HTR-8/SVneo (cell line): ENCODE measurements at places on chromosomes 13 and 19.

GRCh38 chr19:55526216-55527196 lies 10.4 kb downstream of the SBK2 start:
- no peak for DNase-seq

DNA sequence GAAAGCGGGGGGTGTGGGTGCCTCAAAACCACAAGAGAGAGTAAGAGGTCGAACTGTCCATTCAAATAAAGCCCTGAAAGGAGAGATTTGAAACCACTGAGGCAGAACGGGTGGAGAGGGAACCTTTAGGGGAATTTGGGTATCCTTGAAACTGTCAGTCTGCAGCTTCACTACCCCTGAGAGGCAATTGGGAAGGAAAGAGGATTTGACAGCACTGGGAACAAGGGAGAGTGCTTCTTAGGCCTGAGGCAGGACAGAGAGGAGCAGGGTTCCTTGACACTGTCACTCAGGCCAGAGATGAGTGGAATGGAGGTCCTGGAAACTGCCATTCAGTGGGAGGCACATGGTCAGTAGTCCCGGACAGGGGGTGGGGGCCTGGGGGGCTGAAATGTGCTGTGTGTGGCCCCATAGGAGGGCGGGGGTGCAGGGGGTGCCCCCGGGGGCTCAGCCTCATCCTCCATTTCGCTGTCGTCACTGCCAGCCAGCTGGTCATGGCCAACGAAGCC lies 5.0 kb downstream of the GFY start:
- no peak for DNase-seq

- no peak for DNase-seq
These were observed 295.4 kb downstream of the SLITRK6 start for GRCh38 chr13:85503797-85504196.

DNA sequence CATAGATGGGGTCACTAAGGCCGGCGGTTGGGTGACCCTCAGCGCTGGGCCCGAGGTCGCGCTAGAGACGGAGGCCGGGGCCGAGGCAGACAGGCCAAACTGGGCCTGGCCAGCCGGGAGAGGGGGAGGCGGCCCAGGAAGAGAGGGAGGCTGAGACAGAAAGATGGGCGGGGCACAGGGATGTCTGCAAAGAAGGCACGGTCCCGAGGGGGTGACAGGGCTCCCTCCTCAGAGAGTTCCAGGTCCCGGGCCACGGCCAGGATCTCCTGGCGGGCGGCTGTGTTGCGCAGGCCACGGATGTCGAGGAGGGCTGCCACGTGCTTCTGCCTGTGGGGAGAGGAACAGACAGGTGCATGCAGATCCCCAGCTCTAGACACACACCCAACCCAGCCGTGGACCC lies 32.2 kb downstream of the EXOC3L2 start:
- no peak for DNase-seq

GRCh38 chr13:30991922-30992321 lies 59.5 kb downstream of the TEX26 start:
- no peak for DNase-seq

GRCh38 chr19:31092274-31092673 lies 257.0 kb downstream of the TSHZ3 start:
- no peak for DNase-seq

DNA sequence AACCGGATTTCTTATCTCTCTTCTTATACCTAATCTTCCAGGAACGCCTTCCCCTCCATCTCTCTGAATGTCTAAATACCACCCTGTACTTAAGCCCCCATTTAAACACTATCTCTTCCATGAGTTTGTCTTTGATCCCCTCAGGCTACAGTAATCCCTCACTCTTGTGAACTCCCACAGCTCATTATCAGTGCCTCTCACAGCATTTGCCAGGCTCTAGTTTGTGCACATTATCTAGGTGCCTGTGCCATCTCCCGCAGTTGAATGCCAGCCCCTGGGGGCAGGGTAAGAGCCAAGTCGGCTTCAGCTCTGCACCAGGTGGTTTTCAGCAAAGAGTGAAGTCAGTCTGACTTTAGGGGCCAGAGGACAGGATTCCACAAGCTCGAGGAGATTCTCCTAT lies 71.4 kb downstream of the FREM2 start:
- no peak for DNase-seq

GRCh38 chr19:932648-933552 lies 7.1 kb downstream of the ARID3A start:
- DNase-seq: peak; percentile 80

- no peak for DNase-seq
These were observed 916.7 kb downstream of the PCDH9 start for GRCh38 chr13:66313413-66313812.

GRCh38 chr13:38308736-38309135 lies 40.9 kb upstream of the UFM1 start:
- no peak for DNase-seq

GRCh38 chr13:59601993-59602392 lies 561.7 kb downstream of the DIAPH3 start:
- no peak for DNase-seq

DNA sequence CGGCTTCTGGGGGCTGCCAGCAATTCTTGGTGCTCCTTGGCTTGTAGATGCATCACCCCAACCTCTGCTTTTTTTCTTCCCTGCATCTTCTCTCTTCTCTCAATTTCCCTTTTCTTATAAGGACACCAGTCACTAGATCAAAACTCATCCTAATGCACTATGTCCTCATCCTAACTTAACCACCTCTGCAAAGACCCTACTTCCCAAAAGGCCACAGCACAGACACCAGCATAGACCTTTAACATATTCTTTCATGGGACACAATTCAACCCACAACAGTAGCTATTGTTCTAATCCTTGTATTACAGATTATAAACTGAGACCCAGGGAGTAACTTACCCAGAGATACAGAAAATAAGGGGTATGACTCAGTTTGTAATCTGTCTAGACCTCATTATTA lies 47.0 kb downstream of the RUBCNL start:
- DNase-seq: no peak

- DNase-seq: no peak
These were observed 5.3 kb upstream of the CD79A start for GRCh38 chr19:41871573-41872383.

DNA sequence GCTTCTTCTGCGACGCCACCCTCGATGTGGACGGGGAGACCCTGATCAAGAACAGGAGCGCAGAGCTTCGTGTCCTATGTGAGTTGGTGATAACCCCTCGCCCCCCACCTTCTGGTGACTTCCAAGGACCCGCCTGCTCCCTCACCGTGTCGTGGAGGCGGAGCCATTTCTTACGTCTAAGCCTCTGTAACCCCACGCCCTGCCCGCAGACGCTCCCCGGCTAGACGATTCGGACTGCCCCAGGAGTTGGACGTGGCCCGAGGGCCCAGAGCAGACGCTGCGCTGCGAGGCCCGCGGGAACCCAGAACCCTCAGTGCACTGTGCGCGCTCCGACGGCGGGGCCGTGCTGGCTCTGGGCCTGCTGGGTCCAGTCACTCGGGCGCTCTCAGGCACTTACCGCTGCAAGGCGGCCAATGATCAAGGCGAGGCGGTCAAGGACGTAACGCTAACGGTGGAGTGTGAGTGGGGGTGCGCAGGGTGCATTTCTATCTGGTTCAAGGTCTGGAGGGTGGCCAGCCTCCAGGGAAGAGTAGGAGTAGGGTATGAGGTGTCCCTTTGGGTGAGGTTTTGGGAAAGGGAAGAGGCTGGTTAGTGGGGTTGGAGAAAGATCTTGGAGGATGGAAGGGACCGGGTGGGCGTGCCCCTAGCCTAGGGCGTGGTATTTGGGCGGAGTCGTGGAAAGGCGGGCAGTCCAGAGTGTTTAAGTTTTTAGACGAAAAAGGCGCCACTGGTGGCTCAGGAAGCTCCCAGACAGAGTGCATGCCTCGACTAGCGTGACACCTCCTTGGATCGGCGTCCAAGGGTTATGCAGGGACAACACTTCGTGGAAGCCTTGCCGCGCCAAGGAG lies 3.3 kb downstream of the ICAM5 start:
- no peak for DNase-seq

- no peak for DNase-seq
These were observed 2.0 kb downstream of the REX1BD start for GRCh38 chr19:18590273-18591272.

GRCh38 chr19:10691178-10691881 lies 9.9 kb upstream of the QTRT1 start:
- DNase-seq: no peak

DNA sequence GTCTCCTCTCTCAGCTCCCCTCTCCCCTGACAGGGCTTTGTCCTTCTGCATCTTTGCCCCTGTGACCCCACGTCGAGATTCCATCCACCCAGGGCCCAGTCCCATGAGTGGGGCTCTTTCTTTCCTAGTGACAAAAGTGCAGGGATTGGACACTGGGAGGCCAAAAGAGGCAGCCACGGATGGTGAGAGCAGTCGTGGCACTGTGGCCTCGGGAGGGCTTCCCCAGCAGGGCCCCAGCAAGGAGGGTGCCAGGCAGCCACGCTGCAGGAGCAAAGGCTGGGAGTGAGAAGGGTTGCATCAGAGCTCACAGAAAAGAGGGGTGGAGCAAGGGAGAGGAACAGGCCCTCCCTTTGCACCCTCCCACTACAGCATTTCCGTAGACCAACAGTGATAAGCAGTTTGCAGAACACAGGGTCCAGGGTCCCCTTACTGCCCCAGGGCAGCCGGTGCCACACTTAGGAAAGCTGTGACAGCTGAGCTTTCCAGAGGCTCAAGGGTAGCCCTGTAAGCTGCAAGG lies 4.9 kb downstream of the ZSCAN1 start:
- no peak for DNase-seq

DNA sequence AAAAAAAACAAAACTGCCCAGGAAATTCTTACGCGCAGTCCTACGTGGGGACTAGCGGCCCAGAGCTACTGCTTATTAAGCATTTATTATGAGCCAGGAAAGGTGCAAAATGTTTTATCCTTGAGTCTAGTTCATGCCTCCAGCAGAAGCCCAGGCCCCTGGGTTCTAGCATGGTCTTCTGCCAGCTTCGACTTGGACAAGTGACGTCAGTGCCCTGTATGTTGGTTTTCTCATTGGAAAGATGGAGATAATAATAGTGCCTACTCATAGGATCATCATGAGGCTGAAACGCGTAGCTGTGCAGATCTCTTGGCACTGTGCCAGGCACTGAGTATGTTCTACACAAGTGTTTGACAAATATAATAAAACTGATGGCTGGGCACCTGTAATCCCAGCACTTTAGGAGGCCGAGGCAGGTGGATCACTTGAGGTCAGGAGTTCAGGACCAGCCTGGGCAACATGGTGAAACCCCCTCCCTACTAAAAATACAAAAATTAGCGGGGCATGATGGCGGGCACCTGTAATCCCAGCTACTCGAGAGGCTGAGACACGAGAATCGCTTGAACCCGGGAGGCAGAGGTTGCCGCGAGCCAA lies 12.4 kb upstream of the SULT2B1 start:
- no peak for DNase-seq

DNA sequence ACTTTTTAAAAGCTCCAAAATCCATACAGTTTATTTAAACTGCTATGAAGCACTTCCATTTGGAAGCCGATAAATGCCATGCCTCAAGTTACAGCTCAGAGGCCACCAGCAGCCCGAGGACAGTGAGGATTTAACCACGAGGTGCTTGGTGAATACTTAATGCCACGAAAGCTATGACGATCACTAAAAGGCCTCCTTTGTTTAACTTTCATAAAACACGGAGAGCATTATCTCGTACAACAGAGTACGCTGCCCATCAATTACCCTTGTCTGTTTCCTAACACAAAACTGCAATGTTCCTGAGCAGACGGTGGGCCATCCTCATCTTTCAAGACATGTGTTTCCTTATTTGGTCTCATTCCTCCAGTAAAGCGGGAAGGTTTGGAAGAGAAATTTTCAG lies 58.4 kb downstream of the PEPD start:
- DNase-seq: no peak

DNA sequence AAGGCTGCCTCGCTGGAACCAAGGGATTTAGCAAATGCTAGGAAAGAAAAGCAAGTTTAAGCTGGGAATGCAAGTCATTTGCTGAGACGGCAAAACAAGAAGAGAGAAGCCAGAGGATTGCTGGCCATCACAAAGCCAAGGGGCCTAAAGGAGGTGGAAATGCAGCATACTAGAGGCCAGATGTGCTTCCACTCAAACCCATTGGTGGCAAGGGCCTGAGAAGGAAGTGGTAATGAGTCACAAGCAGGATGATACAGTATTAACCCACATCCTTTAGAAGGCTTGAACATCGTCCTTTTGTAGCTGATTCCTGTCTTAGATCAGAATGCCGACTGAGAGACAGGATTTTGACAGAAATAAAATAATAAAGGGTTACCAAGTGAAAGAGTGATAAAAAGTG lies 68.2 kb downstream of the ITGBL1 start:
- peak; percentile 10 for DNase-seq

- peak; percentile 33 for DNase-seq
These were observed 305.1 kb downstream of the ITGBL1 start for GRCh38 chr13:101757446-101758039.

GRCh38 chr19:48120505-48120904 lies 9.9 kb upstream of the PLA2G4C start:
- no peak for DNase-seq

GRCh38 chr13:80342471-80343371 lies 1.8 kb upstream of the SPRY2 start:
- peak; percentile 46 for DNase-seq
